NCI-H2081 (cell line): ENCODE measurements at places on chromosomes 7 and 10.
A peak's percentile ranks its signal among the peaks of the same experiment; 100 is the strongest.

DNA sequence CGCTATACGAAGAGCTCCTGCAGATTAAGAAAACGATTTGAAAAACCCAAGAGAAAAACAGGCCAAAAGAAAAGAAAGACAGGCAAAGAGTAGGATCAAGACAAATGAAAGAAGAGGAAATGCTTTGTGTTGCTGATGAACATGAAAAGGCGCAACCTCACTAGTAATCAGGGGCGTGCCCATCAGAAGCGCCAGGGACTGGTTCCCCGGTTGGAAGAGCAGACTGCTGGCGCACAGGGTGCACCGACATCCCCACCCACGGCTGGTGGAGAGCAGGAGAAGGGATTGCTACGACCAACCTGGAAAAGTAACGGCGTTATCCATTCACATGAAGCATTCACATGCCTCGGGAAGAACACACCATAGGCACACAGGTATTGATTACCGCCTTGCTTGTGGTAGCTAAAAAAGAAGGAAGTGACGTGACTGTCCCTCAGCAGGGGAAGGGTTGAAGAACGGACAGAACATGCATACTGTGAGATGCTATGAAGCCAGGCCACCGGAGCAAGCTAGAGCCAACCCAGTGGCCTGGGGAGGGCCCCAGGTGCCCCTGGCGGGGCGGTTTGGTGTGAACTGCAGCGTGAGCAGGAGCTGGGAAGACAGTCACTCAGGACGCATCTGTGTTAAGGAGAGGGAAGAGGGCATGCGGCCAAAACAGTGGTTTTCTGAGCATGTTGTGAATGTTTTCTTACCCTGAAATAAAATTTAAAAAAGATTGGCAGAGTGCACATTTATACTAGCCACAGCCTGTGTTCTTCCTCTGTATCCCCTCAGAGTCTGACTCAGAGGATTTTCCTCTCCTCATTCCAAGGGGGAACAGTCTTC is 18.3 kb downstream of the AGAP3 start:
- DNase-seq = no peak

- no peak for DNase-seq
These were observed 248.0 kb downstream of the PRPF18 start for GRCh38 chr10:13834581-13835286.

- peak; percentile 47 for DNase-seq
These were observed 402.3 kb downstream of the DNAJB9 start for GRCh38 chr7:108972004-108972403.

GRCh38 chr7:45700556-45700955 is 126.4 kb downstream of the ADCY1 start:
- DNase-seq = no peak

- DNase-seq = peak; percentile 0
These were observed 158.4 kb upstream of the TMEM72 start for GRCh38 chr10:44752451-44753441.

DNA sequence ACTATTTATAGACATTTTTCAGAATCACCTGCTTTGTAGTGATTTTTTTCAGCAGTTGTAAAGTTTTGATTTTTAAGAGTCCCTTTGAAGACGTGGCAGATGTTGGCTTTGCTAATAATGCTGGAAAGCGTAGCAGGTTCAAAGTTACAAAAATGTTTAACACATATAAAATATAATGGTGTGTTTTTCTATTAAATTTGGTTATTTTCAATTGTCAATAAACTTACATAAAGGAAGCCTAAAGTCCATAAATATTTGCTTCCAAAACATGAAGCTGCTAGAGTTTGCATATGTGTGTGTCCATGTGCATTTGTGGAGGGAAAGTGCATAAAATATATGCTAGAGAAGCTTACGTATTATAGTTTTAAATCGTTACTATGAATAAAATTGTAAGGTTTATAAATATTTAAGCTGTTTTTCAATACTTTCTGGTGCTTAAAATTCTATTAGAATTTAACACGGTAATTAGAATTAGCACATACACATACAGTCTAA is 3.7 kb downstream of the MEOX2 start:
- no peak for DNase-seq

GRCh38 chr10:121921238-121921931 is 6.4 kb downstream of the ATE1 start:
- DNase-seq = no peak

DNA sequence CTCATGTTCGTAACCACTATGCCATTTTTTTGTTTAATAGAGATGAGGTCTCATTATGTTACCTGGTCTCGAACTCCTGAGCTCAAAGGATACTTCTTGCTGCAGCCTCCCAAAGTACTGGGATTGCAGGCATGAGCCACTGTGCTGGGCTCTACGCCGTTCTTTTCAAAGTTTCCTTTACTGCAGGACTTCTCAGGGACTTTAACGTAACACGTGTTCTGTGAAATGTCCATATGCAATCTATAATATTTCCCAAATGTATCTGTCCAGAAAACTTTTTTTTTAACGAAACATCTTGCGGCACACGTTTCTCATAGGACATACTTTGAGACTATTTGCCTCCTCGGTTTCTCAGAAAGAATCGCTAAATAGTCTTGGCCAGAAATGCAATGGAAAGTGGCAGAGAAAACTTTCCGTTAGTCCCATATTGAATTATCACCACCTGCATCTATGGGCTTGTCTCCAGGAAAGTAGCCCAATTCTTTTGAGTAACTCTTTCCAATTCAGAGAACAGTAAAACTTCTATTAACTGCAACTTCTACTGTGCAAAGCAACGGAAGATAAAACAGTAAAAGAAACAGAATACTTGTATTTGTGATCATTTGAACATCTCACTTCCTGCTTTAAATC is 96.3 kb downstream of the ELMO1 start:
- no peak for DNase-seq

- DNase-seq = no peak
These were observed 240.5 kb upstream of the GPR26 start for GRCh38 chr10:123425680-123426079.

- no peak for DNase-seq
These were observed 5.7 kb downstream of the ANK3 start for GRCh38 chr10:60384011-60384410.

DNA sequence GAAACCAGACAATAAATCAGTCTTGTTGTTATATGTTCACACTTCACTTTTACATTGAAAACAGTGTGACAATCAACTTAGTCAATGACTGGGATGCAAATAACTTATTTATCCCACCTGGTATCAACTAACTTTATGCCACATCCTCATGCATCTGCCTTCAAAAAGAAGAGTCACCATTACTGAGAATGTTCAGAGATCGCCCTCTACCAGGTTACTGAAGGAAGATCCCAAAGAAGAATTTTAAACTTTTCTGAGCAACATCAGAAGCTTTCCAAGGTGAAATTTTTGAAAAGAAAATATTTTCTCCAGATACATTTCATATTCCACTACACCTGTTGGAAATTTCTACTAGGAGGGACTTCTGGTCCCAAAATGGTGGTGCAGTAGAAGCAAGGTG is 359.5 kb downstream of the PTPRN2 start:
- no peak for DNase-seq

GRCh38 chr7:127980901-127981300 is 50.3 kb downstream of the LRRC4 start:
- DNase-seq = no peak

GRCh38 chr7:125654076-125654475 is 724.5 kb upstream of the POT1 start:
- DNase-seq = no peak

GRCh38 chr10:114252883-114253282 is 13.8 kb downstream of the VWA2 start:
- DNase-seq = no peak

GRCh38 chr10:128398118-128398517 is 271.9 kb upstream of the MKI67 start:
- no peak for DNase-seq

DNA sequence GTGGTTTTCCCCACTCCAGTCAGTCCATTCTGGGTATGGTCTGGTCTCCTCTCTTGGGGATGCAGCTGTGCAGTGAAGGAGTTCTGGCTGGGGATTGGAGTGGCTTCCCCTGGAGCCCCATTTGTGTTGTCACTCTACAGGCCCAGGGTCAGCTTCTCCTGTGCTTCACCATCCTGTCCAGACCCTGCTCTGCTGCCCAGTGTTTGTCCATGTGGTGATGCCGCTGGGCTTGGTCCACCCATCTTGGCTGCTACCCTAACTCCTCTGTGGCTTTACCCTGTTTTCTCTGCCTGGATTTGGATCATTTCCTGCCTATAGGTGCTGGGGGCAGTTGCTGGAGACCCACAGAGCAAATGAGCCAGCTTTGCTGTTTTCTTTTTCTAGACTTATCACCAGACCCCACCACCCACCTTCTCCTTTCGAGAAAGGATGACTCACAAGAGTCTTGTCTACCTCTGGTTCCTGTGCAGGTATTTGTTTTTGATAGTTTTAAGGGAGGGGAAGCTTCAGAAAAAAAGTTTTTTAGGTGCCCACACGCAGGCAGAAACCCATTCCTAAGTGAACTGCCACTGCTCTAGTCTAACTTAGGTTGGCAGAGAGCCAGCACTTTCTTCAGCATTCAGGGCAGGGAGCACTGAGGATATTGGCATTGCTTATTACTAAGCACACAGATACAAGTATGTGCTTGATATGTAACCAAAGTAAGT is 8.5 kb downstream of the ZDHHC16 start:
- DNase-seq = no peak

GRCh38 chr7:112162142-112162766 is 43.9 kb downstream of the DOCK4 start:
- peak; percentile 81 for DNase-seq

GRCh38 chr7:39259391-39260003 is 281.8 kb downstream of the POU6F2 start:
- DNase-seq = no peak

GRCh38 chr10:13514296-13514695 is 14.5 kb downstream of the BEND7 start:
- DNase-seq = no peak

DNA sequence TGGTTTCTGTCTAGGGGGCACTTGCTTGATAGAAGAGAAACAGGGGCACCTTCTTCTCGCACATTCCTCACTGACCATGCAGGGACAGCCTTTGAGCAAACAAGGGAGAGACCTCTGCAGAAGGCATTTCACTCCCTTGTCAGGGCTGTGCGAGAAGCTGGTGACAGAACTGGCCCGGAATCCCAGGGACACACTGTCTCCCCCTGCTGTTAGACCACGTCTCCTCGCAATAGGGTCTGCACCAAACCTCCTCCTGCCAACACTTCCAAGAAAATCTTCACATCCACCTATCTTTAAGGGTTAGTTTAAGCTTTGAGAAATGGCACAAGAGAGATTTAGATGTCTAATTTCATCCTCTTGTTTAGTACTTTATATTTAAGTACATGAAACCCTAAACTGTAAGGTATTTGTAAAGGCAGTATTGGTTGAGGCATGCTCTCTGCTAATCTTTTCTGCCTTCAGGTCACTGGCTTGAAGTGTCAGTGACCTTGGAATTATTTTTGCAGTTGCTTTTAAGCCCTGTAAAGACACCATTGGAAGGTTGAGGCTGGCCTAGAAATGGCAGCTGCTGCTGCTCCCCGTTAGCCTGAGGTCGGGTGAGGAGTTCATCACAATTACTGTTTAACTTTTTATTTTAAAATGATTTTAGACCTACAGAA is 37.0 kb downstream of the RBM20 start:
- DNase-seq = no peak

- DNase-seq = no peak
These were observed 63.2 kb upstream of the BMPER start for GRCh38 chr7:33842150-33842549.

GRCh38 chr7:86202833-86203232 is 440.9 kb upstream of the GRM3 start:
- no peak for DNase-seq

GRCh38 chr10:6669269-6669859 is 89.3 kb upstream of the PRKCQ start:
- peak; percentile 30 for DNase-seq

DNA sequence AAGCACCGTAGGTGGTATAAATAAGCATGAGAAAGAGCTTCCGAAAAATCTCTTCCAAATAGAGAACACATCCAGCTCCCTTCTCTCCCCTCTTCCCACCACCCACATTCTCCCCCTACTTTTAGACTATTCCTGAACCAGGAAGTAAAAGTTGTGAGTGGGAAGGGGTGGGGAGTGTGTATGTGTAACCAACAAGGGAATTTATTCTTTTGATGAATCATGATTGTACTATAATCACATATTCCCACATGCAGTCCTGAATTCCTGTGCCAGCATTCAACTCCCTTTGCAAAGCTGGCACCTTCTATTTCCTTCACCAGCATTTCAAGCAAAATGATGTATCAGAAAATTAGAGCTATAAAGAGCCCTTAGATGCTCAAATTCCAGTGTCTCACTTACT is 230.6 kb upstream of the CHRM2 start:
- DNase-seq = no peak
